ENCODE measurements at places on chromosomes 11 and 22.

- DNase-seq: peak; percentile 56
These were observed 28.5 kb upstream of the ALKBH3 start for GRCh38 chr11:43852057-43852636.

DNA sequence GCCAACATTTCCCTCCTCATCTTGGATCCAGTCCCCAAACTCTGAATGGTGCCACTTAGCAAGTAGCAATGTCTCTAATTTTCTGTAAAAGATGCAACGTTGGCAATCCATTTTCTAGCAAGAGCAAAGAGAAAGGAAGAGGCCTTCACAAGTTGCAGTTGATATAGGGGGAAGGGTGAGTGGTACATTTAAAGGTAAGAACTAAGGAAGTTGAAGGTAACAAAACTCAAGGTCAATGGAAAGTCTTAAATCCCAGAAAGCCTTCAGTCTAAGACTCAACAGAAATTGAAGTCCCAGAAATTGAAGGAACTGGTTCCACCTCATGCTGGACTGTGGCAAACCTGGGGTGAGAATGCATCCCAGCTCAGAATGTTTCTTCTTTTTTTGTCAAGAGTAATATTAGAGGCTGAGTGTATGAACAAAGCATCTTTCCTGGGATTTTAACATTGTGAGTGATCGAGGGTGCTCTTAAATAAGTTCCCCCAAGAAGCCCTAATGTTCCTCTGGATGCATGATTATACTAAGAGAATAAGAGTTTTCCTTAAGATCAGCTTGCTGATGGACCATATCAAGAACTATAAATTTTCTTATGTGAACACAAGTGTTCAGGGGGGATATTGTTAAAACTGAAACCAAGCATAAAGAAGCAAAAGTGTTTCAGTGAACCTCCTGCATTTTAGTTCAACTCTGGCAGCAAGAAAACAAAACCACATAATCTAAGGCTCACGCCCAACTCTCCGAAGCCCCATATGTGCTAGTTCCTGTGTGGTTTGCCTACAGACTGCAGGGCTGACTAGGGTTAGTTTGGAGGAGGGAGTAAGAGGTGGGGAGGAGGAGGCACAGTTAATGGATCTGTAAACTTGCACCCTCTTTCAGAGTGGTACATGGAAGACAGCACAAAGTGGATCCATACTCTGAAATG is at the start of gene GRAP2:
Gene GRAP2 (plus strand): TSS at position 779 of the 922 bp plus-strand sequence. CDS start 46,023 bp downstream, outside the sequence.
- DNase-seq: no peak

DNA sequence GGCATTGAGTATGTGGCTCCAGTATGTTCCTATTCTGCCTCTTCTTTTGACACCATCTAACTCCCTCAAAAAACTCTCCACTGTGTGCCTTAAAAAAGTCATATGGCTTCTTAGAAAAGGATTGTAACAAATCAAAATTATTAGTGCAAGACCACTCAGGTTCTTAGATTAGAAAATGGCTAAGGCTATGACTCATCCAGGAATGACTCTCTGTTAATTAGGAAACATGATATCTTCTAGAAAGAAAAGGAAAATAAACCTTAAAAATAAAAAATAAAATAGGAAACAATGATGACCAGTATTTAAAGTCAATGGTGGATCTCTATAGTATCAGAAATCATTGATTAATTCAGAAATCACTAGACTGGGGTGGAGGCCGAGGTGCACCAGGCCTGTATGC is 21.7 kb downstream of the SLC25A17 start:
- DNase-seq: no peak

DNA sequence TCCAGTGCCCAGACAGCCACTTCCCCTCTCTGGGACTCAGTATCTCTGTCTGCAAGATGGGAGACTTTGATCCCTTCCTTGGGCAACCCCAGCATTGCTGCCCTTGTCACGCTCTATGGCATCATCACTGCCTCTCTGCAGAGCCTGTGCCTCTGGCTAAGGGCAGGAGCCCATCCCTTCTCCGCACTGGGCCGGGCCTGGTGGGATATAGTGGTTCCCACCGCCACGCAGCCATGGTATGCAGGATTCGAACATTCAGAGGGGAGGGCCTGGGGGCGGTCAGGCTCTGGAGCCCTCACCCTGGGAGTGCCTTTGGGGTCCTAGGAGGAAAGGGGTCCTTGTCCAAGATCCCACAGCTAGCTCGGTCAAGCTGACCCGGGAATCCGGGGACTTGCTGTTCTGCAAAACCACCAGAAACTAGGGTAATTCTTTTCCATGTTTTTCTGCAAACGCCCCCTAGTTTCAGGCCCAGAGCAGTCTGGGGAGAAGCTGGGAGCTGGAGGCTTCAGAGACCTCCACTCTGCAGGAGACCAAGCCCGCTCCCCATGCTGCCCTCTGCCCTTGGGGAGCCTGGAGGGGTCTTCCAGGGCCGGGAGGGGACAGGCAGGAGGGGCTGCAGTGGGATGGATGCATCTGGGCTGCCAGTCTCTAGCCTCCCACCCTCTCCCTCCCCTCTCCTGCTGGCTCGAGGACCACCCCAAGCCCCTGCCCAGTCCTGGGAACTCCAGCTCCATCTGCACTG is 24.4 kb upstream of the CBX7 start:
- DNase-seq: no peak

DNA sequence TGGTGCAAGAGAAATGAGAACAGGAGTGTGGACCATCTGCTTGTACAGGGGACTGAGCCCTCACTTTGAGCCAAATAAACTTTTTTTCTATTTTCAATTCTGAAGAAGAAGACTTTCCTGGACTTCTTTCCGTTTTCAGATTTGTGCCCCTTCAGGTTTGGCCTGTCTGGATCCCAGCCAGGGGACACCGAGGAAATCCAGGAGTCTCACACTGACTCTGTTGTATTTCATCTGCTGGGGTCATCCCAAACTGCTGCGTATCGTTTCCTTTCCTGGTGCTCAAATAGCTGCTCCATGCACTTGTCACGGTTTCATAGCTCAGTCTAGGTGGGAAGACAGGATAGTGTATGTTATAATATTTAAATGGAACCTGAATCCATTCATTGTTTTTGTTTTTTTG is 51.7 kb downstream of the GGTLC2 start:
- no peak for DNase-seq

DNA sequence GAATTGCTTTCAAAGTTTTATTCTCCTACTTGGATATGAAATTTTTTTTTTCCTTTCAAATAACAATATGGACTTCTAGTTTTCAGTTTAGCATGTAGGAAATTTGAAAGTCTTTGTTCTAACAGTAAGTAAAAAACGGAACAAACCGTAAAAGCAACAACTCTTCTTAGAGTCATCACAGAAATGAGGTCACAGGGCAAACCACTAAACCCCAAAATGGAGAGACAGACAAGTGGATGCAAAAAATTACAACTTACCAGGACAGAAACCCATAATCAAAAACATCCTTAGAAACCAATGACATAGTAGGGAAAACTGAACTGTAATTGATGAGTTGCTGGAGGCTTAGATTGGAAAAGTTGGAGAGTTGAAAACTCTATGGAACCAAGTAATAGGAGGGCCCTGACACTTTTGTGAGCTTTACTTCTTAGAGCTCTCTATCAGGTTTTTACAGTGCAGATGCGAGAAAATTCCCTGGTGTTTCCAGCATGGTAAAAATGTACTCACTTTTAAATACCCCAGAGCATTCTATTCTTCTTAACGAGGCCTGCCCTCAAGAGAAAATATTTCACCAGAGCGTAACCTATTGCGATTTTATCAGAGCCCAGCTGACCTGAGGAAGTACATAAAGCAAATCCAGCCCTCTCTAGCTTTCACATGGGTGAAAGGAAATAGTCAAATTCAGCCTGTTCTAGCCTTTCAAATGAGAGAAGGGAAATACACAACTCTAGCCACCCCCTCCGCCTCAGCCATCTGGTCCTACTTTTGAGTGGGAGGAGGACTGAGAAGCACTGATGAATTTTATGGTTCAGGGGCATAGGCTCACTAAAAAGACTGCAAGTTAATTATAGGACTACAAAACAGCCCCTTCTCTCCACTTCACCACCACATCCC is 39.1 kb downstream of the CASP12 start:
- no peak for DNase-seq

DNA sequence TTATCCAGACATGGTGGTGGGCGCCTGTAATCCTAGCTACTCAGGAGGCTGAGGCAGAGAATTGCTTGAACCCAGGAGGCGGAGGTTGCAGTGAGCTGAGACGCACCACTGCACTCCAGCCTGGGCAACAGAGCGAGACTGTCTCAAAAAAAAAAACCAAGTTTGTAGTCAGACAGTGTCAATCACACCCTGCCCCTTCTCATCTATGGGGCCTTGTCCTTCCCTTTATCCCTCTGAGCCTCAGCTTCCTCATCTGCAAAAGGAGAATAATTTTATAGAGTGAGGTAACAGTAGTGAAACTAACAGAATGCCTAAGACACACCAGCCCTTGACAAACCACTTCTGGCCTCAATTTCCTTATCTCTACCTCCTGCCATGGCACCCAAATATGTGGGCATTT is 10.7 kb downstream of the BCL9L start:
- DNase-seq: no peak

GRCh38 chr22:40819599-40820140 is 524 bp upstream of the SLC25A17 start:
- peak; percentile 82 for DNase-seq

DNA sequence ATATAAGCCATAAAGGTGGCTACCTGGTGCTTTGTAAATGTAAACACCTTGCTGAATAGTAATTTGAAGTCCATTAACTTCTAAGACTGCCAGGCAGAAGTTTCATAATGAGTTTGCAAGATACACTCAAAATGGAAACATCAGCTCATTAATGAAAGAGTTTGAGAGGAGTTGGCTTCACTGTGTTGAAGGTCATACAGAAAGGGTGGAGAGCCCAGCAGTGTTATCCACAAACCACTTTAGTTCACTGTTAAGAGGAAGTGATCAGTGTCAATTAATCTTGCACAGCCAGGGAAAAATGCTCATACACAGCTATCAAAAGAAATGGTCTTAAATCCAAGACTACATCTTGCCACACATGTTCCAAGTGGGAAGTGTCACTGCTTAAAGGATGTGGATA is 689.4 kb downstream of the JRKL start:
- no peak for DNase-seq

GRCh38 chr11:10309163-10310093 is 4.6 kb downstream of the ADM start:
- no peak for DNase-seq

- DNase-seq: peak; percentile 51
These were observed 1.0 kb downstream of the PIDD1 start for GRCh38 chr11:803770-804598.

GRCh38 chr22:28799606-28800307 is 612 bp downstream of the XBP1 start:
- DNase-seq: peak; percentile 30

DNA sequence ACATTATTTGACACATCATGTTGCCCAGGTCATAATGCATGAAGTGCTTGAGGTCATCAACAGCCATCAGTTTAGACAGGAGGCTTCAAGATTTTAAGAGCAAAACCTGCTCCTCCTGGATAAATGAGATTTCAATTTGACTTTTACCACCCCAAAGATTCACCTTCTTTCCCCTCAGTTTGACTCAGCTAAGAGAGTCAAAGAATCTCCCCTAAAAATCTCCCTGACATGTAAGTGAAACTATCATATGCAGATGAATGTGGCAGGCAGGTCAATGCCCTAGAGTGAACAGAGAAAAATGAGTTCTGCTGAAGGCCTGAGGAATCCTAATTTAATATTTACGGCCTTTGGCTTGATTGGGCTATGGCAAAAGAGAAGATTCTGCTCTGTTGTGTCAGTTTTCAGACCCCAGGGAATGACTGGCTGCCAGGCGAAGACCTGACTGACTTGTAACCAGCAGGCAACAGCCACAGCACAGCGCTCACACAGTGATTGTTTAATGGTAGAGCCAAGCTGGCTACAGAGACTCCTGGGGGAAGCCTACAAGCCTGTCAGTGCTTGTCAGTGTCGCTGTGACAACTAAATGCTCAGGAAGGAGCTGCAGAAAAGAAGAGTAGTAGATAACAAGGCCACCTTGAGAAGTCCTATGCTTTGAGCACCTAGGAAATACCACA is 491.2 kb upstream of the LRRC4C start:
- peak; percentile 1 for DNase-seq

DNA sequence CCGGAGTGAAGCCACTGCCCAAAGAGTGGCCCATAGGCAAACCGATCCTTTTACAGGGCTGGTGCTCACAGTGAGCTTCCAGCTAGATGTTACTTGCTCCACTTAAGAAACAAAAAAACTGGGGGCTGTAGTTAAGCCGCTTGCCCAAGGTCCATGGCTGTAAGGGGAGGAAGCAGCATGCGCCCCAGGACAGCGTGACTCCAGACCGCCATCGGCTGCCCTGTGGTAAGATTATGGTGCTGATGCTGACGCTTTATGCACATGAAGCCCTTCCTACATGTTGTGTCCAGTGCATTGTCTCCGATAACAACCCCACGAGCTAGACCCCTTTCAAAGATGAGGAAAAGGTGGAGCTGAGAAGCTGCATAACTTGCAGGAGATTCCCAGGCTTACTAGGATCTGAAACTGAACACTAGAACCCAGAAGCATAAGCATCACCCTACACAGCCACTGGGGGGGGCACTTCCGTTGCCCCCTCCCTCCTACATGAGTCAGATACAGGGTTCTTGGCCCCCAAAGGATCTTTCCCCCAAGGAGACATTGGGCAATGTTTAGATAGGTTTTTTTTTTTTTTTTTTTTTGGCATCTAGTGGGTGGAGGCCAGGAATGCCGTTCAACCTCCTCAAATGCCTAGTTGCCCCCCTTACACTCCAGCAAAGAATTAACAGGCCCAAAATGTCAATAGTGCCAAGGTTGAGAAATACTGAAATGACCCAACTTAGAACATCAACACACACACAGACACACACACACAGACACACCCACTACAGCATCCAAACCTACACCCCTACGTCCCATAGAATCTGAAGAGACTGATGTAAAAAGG is 53.9 kb downstream of the MN1 start:
- DNase-seq: no peak

DNA sequence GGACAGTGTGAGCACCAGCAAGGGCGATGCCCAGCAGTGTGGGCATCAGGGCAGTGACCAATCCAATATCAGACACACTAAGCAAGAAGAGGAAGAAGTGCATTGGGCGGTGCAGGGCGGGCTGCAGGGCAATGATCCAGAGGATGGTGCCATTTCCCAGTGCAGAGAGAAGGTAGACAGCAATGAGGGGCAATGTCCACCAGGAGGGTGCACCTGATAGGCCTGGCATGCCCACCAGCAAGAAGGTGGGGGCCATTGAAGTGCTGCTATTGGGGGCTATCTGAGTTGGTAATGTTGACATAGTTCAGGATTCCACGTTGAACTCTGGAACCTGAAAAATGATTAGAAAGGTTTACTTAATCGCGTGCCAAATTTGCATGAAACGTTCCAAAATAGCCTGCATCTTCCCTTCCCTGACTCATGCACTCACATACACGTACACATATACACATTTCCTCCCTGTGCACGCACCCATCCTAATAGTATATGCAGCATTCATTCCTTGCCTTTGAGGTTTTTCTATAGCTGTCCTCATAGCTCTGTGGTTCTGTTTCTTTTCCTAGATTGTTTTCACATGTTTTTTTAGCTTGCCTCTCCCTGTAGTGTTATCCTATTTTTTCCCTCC is at the start of gene OR51S1:
Gene OR51S1 (minus strand): TSS at position 301 of the 625 bp plus-strand sequence. CDS start 0 bp downstream, at position 301.
- DNase-seq: no peak

DNA sequence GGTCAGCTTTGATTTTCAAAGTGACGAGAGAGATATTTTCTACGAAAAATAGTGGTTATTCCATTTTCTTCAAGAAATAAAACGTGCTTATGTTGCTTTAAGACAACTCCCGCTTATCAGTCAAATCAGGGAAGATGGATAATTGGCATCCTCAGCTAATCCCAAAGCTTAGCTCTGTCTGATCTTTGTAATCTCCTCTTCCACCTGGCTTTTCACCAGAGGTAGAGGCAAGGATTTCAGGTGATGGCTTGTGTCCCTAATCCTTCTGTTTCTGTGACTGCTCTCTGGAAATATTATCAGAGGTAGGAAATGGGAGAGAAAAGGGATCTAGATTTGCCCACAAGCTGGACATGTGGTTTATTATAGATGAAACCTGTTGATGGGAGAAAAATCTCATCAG is 78.9 kb downstream of the DBX1 start:
- no peak for DNase-seq

Data from NCI-H2171 treated with DMSO at 0.1 percent for 48 hours (cell line).